Activated naive CD4-positive, alpha-beta T cell treated with anti-CD3 and anti-CD28 coated beads, Interleukin-2, amount 50 U/mL, for 72 hours (primary cell): ENCODE measurements at places on chromosomes 1 and 21. TPM values are rescaled to one million over a fixed set of nuclear protein-coding genes. Genes with fewer than 3 reads are reported as not detected.

Gene KIF2C
- total RNA-seq, result 95.2 TPM

Gene OR2T2
- not detected for total RNA-seq

GRCh38 chr1:61425040-61425439 lies 299.9 kb downstream of the TM2D1 start:
- DNase-seq, result no peak

DNA sequence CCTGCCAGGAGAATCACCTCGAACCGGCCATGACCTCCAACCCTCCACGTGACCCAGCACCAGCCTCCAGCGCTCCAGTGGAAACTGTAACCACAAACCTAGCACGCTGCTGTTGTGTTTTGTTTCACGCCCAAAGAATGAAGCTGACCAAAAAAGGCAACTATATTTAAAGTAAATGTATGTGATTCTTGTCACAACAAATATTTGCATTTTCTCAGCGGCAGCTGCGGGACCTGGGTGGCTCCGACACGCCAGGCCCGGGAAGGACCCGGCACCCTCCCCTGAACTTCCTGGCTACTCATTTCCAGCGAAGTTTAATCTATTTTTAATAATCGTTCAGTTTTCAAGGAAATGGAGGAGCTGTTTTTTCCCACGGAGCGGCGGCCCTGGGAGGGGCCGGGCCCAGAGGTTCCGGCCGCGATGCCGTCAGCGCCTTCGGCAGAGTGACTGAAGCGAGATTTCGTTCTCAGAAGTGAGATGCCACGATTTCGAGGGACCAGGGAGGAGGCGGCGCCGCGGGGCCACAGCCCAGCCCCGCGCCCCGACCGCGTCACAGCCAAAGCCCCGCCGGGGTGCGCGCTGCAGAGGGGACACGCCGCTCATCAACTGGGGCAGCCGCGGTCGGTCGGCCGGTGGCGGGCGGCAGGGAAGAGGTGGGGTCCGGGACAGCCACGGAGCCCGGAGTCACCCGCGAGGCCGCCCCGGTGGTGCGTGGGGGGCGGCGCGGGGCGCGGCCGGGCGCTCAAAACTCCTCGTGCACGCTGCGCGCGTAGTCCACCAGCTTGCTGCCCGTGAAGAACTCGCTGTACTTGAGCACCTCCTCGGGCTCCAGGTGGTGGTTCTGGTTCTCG lies 3.0 kb upstream of the TNFRSF4 start:
- no peak for DNase-seq

DNA sequence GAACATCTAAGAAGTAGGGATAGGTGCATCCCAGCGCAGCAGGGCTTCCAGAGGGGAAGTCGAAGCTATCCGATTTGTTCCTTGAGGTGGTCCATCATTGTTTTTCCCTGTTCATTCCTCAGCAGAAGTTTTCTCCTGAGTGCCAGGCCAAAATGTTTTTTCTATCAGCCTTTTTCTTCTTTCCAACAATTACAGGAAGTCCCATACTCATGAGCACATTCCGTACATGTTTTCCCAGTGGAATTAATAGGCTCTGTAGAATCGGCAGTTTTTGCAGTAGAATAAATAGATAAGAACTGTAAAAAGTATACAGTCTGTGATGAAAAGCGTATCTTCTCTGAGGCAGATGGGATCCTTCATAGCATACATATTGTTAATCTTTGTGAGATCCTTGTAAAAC lies 24.8 kb downstream of the CD101 start:
- DNase-seq, result no peak

- no peak for DNase-seq
These were observed 11.2 kb upstream of the LEPR start for GRCh38 chr1:65409314-65409713.

GRCh38 chr1:147924813-147925212 lies 3.4 kb upstream of the GPR89B start:
- no peak for DNase-seq

- DNase-seq, result no peak
These were observed 27.8 kb upstream of the NFASC start for GRCh38 chr1:204842892-204843291.

- DNase-seq, result no peak
These were observed 185.0 kb downstream of the MIS18A start for GRCh38 chr21:32093646-32094462.
